CD4-positive, alpha-beta memory T cell (primary cell): ENCODE measurements at places on chromosomes 6 and 20. TPM values are rescaled to one million over a fixed set of nuclear protein-coding genes. Genes with fewer than 3 reads are reported as not detected.

Gene UBD
- not detected for polyA plus RNA-seq

Gene HCRTR2
- polyA plus RNA-seq, result not detected

Gene MUCL3
- not detected for polyA plus RNA-seq

Gene OARD1
- 41.0 TPM for polyA plus RNA-seq

DNA sequence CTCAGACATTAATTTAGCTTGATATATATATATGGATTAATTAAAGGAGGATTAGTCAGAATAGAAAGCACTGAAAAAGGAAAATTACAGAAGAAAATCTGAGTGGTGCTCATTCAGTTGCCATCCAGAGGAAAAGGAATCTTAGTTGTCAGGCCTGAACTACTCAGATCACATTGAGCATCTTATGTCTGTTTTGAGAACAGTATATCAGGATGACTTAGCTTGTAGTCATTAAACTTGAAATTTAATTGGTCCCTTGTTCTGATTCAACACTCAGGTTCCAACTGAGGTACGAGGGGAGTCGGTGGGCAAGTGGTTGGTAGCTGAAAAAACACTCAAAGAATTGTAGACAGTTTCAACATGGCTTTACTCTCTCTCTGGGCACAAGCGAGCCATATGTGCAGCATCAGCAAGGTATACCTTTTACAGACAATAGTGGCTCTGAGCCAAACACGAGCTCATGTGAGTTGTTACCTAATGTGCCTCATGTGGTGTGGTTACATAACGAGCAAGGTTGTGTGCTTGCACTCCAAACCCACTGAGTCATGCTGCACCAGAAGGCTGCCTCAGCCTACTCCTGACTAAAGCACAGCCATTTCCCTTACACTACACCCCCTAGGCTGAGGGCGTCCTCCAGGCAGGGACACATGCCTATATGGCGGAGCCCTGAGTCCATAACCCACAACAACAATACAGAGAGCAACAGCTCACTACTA is 73.0 kb upstream of the HMGN3 start:
- H3K27ac ChIP-seq, result no peak overlapping the region
- no peaks in the 10 kb centered on the region for H3K4me1 ChIP-seq
- H3K27me3 ChIP-seq, result no peaks in the 10 kb centered on the region
- H3K4me3 ChIP-seq, result no peak overlapping the region

GRCh38 chr6:104531646-104532045 is 328.1 kb downstream of the HACE1 start:
- H3K4me1 ChIP-seq, result no peaks in the 10 kb centered on the region
- no peaks in the 10 kb centered on the region for H3K36me3 ChIP-seq
- H3K27me3 ChIP-seq, result no peaks in the 10 kb centered on the region
- no peak overlapping the region for H3K4me3 ChIP-seq
- no peak overlapping the region for H3K27ac ChIP-seq
- no peak for DNase-seq

GRCh38 chr6:5260111-5260620 is 584 bp downstream of the LYRM4 start:
- peaks cover 21% of the 10 kb centered on the region for H3K4me1 ChIP-seq
- H3K27me3 ChIP-seq, result no peaks in the 10 kb centered on the region
- peak overlapping the region; percentile 80 for H3K4me3 ChIP-seq
- no peaks in the 10 kb centered on the region for H3K36me3 ChIP-seq
- DNase-seq, result peak; percentile 87

- no peak for DNase-seq
- H3K27me3 ChIP-seq, result no peaks in the 10 kb centered on the region
- no peaks in the 10 kb centered on the region for H3K36me3 ChIP-seq
- H3K4me3 ChIP-seq, result no peak overlapping the region
- H3K27ac ChIP-seq, result no peak overlapping the region
Measured at GRCh38 chr6:39821046-39821740, 29.0 kb downstream of the DAAM2 start.

- H3K27ac ChIP-seq, result no peak overlapping the region
- no peak for DNase-seq
- H3K4me1 ChIP-seq, result no peaks in the 10 kb centered on the region
- no peaks in the 10 kb centered on the region for H3K36me3 ChIP-seq
Measured at GRCh38 chr6:112309244-112309643, 37.9 kb upstream of the RFPL4B start.

GRCh38 chr6:122035173-122035572 is 364.3 kb upstream of the HSF2 start:
- no peak overlapping the region for H3K4me3 ChIP-seq
- no peak for DNase-seq
- H3K27me3 ChIP-seq, result no peaks in the 10 kb centered on the region
- no peaks in the 10 kb centered on the region for H3K4me1 ChIP-seq
- H3K27ac ChIP-seq, result no peak overlapping the region

GRCh38 chr6:26331218-26332073 is 33.6 kb upstream of the BTN3A2 start:
- peak; percentile 48 for DNase-seq
- peak overlapping the region; percentile 13 for H3K4me3 ChIP-seq
- peaks cover 36% of the 10 kb centered on the region for H3K4me1 ChIP-seq
- H3K27me3 ChIP-seq, result peaks cover 7% of the 10 kb centered on the region
- peak overlapping the region; percentile 8 for H3K27ac ChIP-seq
- no peaks in the 10 kb centered on the region for H3K36me3 ChIP-seq

DNA sequence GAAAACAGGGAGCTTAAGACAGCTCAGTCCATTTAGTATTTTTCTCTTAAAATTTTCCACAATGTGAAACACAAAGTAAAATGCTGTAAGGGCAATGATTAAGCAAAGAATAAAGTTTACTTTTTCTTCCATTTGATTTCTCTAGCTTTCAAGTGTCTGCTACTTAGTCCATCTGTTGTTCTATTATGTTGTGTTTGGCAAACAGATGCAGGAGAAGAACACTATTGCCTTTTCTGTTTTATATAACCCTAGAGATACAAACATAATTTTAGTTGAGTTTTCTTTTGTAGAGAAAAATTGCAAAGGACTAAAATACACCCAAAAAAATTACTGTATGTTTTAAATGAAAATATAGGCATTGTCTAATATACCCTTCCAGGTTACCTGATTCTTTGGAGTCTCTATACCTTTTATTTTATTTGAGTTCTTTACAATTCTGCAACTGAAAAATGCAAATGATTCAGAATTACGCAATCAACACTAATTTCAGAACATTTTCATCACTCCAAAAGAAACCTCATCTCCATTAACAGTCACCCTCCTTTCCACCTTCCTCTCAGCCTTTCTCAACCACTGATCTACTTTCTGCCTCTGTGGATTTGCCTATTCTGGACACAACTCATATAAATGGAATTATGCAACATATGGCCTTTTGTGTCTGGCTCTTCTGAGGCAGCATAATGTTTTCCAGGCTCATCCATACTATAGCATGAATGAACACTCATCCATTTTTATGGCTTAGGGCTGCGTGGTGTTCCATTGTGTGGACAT is 96.9 kb downstream of the MKKS start:
- DNase-seq, result no peak
- H3K4me1 ChIP-seq, result no peaks in the 10 kb centered on the region
- no peaks in the 10 kb centered on the region for H3K36me3 ChIP-seq
- no peak overlapping the region for H3K4me3 ChIP-seq
- no peak overlapping the region for H3K27ac ChIP-seq

- no peak overlapping the region for H3K27ac ChIP-seq
- H3K36me3 ChIP-seq, result no peaks in the 10 kb centered on the region
- H3K4me1 ChIP-seq, result no peaks in the 10 kb centered on the region
- H3K4me3 ChIP-seq, result no peak overlapping the region
Measured at GRCh38 chr6:96236471-96236870, 220.7 kb downstream of the FUT9 start.

GRCh38 chr6:123053602-123054225 is 57.7 kb downstream of the CLVS2 start:
- no peaks in the 10 kb centered on the region for H3K27me3 ChIP-seq
- no peak for DNase-seq
- no peaks in the 10 kb centered on the region for H3K36me3 ChIP-seq
- no peak overlapping the region for H3K4me3 ChIP-seq

GRCh38 chr6:105966481-105966880 is 119.7 kb upstream of the PRDM1 start:
- H3K27ac ChIP-seq, result no peak overlapping the region
- H3K4me1 ChIP-seq, result no peaks in the 10 kb centered on the region
- no peaks in the 10 kb centered on the region for H3K27me3 ChIP-seq
- H3K4me3 ChIP-seq, result no peak overlapping the region
- DNase-seq, result no peak
- H3K36me3 ChIP-seq, result no peaks in the 10 kb centered on the region

DNA sequence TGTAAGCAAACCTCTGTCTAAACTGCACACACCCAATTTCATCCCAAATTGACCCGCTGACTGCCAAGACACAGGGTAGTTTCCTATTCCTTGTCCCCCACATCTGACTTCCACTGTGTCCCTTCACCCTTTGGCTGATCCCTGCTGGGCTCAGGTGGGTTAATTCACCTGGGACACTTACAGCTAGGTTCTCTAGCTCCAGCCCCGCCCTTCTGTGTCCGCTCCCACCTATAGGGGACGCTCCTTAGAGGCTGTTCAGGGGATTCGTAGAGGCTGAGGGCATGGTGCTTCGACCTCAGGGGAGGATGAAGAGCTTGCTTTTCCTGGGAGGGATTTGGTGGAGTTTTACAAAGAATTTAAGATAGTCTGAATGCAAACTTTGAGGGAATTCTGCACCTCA is 4.0 kb upstream of the CD93 start:
- no peak for DNase-seq
- no peaks in the 10 kb centered on the region for H3K27me3 ChIP-seq
- H3K36me3 ChIP-seq, result no peaks in the 10 kb centered on the region

DNA sequence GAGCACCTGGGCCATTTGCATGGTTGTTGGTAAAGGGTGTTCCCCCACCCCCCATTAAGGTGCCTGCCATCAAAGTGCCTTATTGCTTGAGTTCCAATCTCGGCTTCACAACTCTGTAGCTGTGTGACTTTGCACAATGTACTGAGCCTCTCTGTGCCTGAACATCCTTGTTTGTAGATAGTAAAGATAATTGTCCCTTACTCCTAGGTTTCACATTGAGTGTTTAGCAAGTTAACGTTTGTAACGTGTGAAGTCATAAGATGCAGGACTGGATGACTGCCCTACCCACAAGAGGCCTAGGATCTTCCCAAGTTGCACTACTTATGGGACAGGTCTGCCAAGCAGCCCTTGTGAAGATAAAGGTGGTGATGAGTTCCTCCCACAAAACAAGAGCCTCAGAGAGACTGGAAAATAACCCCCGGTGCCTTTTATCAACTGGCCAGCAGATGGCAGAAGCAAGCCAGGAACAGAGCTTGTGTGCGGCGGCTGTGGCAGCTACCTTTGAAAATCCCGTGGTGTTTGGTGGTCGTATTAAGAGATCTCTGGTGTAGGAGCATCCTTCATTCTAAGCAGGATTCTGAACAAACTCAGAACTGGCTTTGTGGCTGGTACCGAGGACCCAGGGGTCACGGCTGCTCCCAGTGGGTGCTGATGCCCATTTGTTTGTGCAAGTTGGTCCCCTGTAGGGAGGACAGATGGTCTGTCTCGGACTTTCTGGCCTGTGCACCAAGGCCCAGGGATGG is 99.1 kb downstream of the CDH26 start:
- H3K36me3 ChIP-seq, result no peaks in the 10 kb centered on the region
- no peaks in the 10 kb centered on the region for H3K27me3 ChIP-seq
- peak; percentile 68 for DNase-seq
- H3K4me3 ChIP-seq, result no peak overlapping the region
- peak overlapping the region; percentile 35 for H3K27ac ChIP-seq
